Fibroblast of skin of right biceps (primary cell): ENCODE measurements at places on chromosomes 5 and 9.

GRCh38 chr9:36964791-36965190, 69.3 kb downstream of the PAX5 start:
- no peak for DNase-seq

DNA sequence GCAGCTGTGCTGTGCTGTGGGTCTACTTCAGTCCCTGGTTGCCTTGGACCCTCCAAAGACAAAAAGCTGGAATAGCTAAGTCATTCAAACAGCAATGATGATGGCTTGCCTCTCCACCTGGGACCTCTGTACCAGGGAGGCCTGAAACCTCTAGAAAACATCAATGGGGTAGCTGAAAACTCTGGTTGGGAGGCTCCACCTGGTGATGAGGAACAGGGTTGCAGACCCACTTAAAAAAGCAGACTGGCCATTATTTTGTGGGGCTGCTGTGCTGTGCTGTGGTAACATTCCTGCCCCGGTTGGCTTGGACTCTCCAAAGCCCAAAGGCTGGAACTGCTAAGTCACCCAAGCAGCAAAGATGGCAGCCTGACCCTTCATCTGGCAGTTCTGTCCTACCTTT, 839.3 kb upstream of the ARRDC3 start:
- no peak for DNase-seq

- DNase-seq: no peak
These were observed 49.0 kb downstream of the C5orf15 start for GRCh38 chr5:133919148-133920136.

GRCh38 chr5:142847898-142848790, 78.0 kb downstream of the ARHGAP26 start:
- peak; percentile 27 for DNase-seq

- no peak for DNase-seq
These were observed 126.1 kb downstream of the DRD1 start for GRCh38 chr5:175317872-175318271.

GRCh38 chr9:23769307-23769935, 56.6 kb downstream of the ELAVL2 start:
- peak; percentile 95 for DNase-seq

GRCh38 chr9:38371495-38371894, 21.0 kb upstream of the ALDH1B1 start:
- DNase-seq: peak; percentile 28

- no peak for DNase-seq
These were observed 537.8 kb upstream of the PTGER4 start for GRCh38 chr5:40141896-40142295.

GRCh38 chr9:115880221-115880885, 273.2 kb upstream of the PAPPA start:
- no peak for DNase-seq

GRCh38 chr9:13083963-13084528, 195.4 kb downstream of the MPDZ start:
- DNase-seq: peak; percentile 68

DNA sequence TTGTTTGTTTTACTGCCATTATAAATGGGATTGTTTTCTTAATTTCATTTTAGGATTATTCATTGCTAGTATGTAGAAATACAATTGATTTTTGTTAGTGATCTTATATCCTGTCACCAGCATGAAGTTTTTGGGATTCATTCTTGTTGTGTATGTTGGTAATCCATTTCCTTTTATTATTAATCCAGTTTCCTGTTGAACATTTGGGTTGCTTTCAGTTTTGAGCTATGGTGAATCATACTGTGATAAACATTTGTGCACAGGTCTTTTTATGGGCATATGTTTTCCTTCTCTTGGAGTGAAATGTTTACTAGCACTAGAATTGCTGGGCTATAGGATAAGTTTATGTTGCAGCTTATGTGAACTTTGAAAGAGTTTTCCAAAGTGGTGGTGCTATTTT, 69.6 kb downstream of the MAN2A1 start:
- peak; percentile 21 for DNase-seq

DNA sequence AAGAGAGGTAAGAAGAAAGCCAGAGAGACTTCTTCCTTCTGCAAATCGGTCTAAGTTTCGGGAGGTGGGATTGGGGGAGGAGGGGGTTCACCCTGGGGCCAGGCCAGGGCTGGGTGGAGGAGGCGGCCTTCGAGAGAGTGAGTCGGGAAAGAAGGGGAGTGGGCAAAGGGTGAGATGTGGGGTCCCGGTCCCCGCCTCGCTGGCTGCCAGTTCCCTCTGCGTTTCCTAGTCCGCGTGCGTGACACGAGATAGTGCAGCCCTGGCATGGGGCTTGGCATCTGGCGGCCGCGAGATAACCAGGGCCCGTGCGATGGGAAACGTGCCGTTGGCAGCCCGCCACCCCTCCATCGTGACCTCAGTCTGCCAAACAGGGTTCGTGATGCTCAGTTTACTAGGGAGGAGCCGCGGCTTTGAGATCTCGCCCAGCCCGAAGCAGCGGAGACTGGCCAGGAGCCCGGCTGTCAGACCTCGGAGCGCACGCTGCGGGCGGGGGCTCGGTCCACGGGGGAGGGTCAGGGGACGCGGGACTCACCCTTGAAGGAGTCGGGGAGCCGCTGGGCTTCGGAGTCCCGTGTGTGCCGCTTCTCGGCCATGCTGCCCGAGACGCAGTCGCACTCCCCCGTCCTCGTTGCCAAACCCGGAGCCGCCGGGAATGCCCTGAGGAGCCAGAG, at the start of gene STOM:
STOM (minus strand) TSS at position 656 of the 671 bp plus-strand sequence; CDS start at position 593, 63 bp downstream.
- DNase-seq: peak; percentile 87

DNA sequence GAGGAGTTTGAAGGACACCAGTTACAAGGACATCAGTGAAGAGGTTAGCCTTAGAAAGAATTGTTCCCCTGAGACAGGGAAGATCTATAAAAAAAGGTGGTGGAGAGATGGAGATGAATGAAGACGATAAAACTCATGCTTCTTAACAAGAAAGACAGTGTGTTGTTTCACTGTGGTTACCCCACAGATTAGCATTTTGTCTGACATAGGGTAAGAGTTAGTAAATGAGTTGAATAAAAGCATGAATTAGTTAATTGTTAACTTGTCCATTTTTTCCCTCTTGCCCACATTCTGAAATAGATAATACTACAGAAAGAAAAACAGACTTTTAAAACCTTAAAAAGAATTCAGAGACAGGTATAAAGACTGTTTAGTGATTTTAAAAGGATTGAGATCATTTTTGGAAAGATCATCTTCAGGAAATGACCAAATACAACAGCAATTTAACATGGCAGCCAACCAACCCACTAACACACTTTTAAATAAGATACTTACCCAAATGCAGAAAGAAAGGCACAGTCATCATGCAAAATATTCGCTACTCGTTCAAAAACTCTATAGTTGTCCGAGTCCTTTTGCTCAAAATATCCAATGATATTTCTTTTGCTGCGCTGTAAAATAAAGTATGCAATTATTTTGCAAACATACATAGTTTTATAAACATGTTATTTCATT, 78.5 kb downstream of the ERP44 start:
- DNase-seq: peak; percentile 57

- DNase-seq: no peak
These were observed 1.2 kb downstream of the PTBP3 start for GRCh38 chr9:112332214-112332613.

DNA sequence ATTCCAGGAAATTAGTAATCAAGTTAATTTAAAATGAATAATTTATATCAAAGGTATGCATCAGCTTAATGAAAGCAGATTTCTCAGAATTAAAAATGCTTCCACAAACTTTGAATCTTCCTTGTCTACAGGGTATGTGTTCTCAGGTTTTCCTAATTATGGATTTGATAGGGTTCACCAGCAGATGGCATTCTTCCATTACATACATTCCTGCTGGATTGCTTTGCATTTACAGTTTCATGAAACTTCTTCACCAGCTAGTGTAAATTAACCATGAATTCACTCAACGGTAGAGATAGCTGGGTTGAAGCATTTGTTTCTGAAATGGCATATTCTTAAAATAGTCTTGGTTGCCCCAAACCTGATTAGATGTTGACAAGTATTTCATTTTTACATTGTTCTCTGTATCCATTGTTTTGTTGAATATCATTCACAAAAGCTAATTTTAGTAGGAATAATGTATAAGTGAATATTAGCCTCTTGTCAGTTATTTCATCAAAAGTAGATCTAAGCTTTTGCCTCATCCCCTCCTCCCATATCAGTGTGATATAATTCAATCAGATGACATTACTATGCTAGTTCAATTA, 68.7 kb upstream of the WDR41 start:
- DNase-seq: peak; percentile 38

GRCh38 chr5:60856066-60856465, 12.0 kb upstream of the ELOVL7 start:
- DNase-seq: no peak

- peak; percentile 59 for DNase-seq
These were observed 162.4 kb upstream of the ZNF608 start for GRCh38 chr5:124908581-124909451.

DNA sequence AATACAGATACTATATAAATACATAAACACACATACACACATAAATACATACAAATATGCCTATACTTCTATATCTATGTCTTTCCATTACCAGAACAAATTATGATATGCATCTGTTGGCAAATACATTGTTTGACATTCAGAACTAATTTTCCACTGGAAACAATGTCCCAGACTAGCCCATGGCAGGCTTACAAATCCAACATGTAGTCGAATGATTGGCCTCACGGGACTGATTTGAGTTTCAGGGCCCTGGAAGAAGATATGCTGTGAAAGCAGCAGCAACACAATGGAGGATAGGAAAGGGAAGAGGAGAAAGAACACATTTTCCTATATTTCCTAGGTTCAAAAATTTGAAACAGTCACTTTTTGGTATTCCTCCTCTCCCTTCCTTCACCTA, 881.1 kb upstream of the DMAC1 start:
- no peak for DNase-seq

GRCh38 chr5:143418140-143418866, 14.8 kb upstream of the NR3C1 start:
- DNase-seq: no peak

DNA sequence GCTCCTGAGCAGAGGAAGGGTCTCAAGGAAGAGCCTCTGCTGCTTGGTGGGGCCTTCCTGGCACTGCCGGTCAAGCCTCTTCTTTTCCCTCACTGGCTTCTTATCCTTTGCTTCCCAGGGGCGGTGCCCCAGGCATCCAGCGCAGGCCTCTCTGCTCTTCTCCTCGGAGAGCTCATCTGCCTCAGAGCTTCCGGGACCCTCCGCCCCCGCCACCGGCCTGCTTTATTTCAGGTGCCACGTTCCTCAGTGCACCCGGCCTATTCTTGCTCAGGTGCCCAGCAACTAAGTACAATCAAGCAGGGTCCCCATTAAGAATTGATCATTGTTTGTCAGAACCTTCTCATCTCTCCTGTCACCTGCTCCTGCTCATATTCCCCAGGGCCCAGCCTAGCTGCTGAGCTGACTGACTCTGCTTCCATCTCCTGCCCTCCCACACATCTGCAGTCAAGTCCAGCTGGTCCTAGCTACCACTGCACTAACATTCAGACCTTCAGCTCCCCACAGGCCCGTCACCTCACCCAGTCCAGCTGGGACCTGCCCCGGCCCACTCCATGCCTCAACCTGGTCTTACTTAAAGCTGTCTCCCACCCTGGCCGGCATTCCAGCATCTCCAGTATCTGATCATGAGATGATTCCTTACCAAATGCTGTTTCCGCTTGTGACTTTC, 114.3 kb upstream of the BOD1 start:
- DNase-seq: no peak

DNA sequence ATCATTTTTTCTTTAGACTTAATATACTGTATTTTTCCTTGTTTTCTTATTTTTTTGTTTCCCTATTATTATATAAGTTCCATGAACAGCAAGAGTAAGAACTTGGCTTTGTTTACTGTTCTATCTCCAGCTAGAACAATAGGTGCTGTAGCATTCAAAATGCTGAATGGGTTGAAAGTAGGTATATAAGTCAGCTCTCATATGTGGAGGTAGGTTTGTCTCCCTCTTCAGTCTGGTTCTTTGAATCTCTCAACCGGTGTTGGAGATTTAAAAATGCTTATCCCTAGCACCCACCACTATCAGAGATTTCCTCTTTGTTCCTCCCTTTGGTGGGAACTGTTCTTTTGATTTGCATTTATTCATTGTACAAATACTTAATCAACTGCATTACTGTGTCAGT, 87.5 kb upstream of the FSD1L start:
- no peak for DNase-seq

DNA sequence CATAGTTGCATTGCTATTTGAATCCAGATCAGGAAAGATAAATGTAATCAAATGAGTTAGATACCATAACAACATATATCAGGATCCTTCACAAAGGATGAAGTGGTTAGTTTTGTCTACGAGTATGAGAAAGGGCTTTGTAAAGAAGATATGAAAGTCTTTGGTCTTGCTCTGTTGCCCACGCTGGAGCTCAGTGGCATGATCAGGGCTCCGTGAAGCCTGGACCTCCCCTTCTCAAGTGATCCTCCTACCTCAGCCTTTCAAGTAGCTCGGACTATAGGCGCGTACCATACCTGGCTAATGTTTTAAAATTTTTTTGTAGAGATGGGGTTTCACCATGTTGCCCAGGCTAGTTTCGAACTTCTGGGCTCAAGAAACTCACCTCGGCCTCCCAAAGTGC, 1.8 kb downstream of the SMC5 start:
- no peak for DNase-seq

DNA sequence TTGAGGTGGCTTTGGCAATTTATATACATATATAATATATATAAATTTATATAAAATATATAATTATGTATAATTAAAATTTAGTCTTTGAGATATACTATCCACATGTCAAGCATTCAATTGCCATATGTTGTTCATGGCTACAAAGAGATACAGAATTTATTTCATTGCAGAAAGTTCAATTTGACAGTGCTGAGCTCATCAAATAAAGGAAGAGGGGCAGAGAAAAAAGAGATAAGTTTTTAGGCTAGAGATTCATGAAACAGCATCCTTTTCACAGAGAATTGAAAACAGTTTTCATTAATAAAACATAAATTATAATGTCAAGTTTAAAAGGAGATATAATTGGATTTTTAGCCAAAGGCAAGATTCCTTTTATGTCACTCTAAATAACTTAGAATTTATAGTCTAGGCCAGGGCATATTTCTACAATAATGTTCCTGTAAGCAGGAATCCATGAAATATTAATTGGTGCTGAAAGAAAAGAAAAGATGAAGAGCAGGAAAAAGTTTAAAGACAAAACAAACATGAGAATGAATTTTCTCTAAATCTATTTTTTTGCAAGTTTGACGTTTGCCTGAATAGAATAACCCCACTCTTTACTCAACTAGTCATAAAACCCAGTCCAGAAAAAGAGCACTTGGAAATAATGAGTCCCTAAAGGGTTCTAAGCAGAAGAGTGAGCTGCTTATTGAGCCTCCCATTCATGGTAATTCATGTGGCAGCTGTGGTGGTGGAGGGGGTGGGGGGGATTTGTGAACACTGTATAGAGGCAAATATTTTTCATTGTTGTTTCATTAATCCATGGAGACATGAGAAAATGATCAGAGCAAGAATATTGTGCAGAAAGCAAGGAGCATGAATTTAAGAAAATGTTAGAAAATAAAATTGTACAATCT, 1279.5 kb downstream of the CDH12 start:
- no peak for DNase-seq

DNA sequence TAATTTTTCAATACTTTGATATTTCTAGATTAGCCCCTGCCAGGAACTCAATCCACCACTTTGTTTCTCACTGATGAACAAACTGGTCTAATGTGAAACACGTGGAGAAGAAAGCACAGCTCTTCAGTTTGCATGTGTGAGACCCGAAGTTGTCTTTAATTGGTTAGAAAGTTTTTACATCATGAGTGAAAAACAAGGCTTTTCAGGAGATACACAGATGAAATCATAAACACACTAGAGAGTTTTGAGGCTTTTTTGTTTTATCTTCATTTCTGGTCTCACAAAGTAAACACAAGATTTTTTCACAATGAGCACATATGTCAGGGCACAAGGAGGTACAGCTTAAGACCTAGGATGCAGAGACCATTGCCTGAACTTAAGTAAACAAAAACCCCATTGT, 84.5 kb upstream of the MOCS2 start:
- peak; percentile 10 for DNase-seq
